AG09309 (cell line): ENCODE measurements at places on chromosomes 2 and 18.
A peak's percentile ranks its signal among the peaks of the same experiment; 100 is the strongest.

GRCh38 chr2:40440835-40441234 is 11.1 kb downstream of the SLC8A1 start:
- DNase-seq, result no peak

GRCh38 chr2:189648846-189649509 is 12.3 kb upstream of the ASNSD1 start:
- DNase-seq, result peak; percentile 20

DNA sequence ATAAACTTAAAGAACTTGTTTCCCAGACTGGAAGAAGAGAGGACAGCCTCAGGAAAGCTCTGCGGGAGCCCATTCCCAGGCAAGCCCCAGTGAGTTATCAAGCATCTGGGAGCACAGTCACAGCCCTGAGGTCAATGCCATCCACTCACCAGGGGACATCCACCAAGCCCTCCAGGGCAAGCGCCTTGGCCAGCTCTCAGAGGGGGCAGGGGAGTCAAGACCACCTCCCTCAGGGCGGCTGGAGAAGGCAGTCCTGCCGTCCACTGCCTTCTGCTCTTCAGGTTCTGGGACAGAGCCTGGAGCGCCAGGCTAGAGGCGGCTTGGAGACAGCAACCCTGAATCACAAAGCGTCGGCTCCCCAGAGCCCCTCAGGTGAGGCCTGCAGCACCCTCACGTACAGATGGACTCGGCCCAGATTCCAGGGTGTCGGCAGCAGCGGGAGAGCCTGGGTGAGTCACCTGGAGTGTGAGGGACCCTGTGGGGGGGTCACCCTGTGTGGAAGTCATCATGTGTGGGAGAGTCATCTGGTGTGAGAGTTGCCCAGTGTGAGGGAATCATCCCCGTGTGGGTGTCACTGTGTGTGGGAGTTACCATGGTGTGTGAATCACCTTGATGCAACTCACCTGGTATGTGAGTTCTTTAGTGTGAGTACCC is 100.9 kb upstream of the TEX51 start:
- no peak for DNase-seq

DNA sequence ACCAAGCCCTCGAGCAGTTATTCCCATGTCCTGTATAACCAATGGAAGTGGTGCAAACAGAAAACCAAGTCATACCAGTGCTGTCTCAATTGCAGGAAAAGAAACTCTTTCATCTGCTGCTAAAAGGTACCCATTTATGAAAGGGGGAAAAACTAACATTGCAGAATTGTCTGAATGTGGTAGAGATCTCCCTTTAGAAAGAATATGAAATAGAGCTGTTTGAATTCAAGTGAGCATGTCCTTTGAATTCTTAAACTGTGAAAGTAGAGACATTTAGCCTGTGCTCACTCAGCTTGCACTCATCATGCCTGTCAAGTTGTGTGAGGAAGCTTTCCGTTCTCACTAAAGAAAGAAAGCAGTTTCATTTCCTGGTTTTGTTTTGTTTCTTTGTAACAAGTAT is 87.4 kb downstream of the EML4 start:
- no peak for DNase-seq

- peak; percentile 63 for DNase-seq
Measured at GRCh38 chr2:215527736-215528135, 91.9 kb upstream of the FN1 start.

DNA sequence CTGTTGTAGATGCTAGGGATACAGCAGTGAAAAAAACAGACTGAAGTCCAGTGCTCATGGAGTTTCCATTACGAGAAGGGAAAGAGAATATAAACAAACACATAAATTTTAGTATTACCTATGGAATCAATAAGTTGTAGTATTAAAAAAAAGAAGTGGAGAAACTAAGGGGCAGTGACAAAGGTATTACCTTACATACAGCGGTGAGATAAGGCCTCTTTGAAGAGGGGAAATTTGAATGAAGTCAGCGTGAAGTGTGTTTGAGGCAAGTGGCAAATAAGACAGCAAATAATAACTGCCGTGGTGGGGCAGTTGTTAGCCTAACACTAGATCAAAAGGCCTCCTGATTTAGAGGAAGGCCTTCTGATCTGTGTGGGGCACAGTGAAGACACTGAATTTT is 57.9 kb downstream of the TLK1 start:
- DNase-seq, result no peak

DNA sequence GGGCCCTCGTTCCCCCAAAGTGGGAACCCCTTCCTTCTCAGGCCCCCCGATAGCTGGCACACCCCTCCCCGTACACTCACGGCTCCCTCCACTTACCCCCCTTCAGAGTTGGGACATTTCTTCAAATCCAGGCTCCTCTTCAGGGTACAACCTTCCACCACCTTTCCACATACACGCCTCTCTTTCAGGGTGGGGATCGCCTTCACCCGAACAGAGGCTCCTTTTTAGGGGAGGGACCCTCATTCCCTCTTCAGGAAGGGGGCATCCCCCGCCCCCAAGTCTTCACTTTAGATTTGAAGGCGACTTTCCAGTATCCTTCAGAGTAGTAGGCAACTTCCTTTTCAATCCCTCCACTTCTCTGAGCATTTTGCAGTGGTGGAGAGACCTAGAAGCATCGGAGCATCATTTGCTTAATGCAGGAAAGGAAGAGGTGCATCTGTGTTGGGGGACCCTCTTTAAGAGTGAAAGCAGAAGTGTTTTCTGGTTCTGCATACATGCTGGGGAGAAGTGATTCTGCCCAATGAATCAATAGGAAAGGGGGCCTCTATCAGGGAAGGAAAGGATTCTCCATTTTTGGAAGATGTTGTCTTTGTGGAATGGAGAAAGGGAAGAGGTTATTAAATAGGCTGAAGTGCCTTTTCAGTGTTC is 845 bp downstream of the EML4 start:
- no peak for DNase-seq

DNA sequence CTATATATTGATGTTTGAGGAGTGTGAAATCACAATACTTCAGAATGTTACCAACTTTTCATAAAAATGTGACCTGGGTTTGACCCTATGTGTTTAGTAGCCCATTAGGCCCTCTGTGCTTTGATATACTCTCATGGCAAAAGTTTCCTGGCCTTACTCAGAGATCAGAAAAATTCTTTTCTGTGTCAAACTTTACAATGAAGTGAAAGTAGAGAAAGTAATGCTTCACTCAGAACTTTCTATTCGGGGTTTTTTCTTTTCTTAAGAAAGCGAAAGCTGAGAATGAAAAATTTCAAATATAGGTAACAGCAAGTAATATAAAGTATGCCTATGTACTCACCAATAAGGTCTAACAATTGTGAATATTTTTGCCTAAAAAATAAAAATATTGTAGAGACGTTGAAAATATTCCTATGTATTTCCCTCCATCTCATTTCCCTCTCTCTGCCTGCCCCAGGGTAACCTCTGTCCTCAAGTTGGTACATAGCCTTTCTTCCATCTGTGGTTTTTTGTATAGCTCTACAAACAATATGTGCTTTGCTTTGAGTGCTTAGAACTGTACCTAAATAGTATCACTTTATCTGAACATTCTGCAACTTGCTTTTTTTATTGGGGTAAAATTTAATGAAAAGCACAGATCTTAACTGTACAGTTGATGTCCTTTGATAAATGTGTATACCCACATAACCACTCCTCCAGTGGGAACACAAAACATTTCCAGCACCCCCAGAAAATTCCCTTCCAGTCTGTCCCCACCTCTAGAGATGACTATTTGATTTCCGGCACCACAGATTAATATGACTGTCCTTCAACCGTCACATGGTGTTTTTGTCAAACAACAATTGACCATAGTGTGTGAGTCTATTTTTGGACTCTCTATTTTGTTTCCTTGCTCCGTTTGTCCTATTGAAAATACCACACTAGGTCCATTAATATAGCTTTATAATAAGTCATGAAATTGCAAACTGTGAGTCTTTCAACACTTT is 10.3 kb upstream of the ACKR3 start:
- DNase-seq, result no peak

- DNase-seq, result no peak
Measured at GRCh38 chr2:134324947-134325346, 71.1 kb downstream of the MGAT5 start.

DNA sequence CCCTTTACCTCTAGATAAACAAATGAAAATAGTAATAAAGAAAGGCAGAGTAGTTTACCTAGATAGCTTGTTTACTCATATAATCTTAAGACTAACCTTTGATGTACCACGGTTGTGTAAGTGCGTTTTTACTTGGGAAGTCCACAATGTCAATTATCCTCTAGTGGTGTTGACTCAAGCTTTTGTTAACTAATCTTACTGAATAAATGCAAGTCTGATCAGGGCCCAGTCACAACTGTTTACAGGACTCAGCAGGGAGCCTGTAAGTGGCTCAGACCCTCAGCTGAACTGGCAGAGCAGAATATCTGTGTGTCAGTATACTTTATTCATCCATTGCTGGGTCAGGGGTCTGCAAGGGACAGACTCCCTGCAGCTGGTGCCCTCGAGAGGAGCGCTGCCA is 98.1 kb upstream of the ACAA2 start:
- DNase-seq, result no peak

- no peak for DNase-seq
Measured at GRCh38 chr2:72917138-72917876, at the start of gene EMX1. EMX1 (plus strand) TSS chr2:72917519; CDS start chr2:72917853, 334 bp downstream.
